ENCODE measurements at places on chromosomes 6 and 20.

GRCh38 chr20:38228436-38228835 lies 32.1 kb downstream of the KIAA1755 start:
- DNase-seq, result no peak

DNA sequence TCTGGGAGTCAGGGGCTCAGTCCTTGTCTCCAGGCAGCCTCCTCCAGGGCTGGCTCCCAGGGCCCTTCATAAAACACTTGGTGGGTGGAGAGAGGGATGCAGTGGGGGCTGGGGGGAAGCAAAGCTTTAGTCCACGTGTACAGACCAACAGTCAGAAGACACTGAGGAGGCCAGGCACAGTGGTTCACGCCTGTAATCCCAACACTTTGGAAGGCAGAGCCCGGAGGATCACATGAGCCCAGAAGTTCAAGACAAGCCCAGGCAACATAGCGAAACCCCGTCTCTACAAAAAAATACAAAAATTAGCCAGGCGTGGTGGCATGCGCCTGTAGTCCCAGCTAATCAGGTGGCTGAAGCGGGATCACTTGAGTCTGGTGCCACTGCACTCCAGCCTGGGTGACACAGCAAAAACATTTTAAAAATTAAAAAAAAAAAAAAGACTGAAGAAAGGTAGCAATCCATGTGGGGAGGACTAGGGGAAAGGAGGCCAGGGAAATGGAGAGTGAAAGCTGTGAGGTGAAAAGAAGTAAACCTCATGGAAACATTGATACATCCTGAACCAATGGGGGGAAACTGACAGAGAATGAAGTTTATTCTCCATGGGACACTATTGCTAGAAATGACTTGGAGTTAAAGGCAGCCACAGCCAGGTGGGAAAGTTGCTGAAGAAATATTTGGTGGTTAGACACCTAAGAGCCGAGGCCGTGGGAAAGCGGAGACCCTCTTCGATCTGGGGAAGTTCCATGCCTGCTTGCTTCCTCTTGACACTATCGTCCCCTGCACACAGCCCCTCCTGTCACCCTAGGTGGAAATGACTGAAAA lies 35.4 kb downstream of the PIM1 start:
- DNase-seq, result no peak

DNA sequence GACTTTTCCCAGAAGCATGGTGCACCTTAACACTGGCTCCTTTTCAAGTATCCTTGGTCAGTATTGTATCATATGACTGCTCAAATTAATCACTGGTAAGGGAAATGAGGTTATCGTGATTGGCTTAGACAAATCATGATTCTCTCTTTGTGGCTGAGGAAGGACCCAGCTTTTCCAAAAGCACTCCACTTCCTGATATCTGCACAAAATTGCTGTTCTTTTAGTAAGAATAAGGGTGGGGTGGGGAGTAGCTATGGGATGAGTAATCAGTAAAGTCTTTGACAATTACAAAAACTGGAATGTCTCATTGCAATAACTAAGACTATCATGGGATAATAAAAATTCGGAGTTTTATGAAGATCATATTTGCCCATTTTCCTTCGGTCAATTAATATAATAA lies 9.0 kb upstream of the RIPPLY2 start:
- no peak for DNase-seq

GRCh38 chr6:82086944-82087343 lies 160.6 kb downstream of the IBTK start:
- DNase-seq, result no peak

DNA sequence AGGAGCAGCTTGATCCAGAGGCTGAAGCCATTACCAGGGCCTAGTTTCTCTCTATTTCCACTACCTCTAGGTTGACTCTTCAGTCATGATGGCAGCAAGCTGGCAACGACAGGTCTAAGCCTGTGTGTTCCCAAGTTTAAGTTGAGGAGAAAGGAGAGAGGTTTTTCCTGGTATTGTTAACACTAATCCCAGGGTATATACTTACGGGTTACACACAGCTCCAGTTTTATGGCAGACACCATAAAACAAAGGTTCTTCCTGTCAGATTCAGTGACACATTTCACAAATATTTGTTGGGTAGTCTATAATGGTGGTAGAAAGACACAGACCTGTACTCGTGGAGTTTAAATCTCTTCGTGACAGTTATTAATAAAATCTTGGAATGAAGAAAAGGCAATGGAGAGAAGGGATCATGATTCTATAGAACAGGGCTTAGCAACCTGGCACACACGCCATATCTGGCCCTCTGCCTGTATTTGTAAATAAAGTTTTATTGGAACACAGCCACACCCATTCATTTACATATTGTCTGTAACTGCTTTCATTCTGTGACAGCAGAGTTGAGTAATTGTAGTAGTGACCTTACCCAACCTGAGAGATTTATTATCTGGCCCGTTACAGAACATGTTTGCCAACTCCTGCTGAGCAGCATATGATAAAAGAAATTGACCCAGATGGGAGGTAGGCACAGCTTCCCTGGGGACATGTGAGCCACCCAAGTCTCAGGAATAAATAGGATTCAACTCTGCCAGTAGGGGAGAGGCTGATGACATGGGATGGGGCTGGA lies 323.3 kb downstream of the CDH4 start:
- DNase-seq, result no peak

Data from CD4-positive, alpha-beta T cell treated with Interleukin-4 for 1 hour (primary cell).